ENCODE measurements at places on chromosomes 6 and 20.

DNA sequence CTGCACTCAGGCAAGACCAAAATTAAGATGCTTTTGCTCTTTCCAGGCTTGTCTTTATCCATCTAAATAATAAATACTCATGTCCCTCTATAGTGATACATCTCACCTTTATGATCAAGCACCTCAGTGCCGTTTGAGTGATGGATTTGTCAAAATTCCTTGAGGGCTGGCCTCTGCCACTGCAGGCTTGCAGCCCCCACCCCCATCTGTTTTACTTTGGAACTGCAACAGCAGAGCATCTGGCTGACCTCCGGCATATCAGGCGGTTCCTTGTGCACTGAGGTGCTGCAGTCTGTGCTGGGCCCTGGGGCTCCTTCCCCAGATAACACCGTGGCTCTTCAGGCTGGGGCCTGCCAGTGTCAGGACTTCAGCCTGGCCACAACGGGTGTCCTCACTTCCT lies 386.9 kb downstream of the CDH26 start:
- DNase-seq: no peak

DNA sequence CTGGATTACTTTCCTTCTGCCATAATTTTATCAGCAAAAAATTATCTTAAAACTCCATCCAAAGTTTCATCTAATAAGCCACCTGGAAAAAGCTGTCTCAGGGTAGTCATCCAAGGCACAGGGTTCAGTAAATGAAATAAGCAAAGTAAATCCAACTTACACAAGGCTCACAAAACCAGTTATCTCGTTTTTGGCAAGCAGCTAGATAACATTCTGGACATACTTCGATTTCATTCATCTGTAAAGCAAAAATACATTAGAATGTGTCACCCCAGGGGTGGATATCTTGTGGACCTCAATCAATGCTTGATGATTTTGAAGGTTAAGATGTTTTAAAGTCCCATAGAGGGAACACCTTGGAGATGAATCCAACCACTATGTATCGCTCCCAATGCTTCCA lies 73.1 kb downstream of the ZMYND8 start:
- no peak for DNase-seq

DNA sequence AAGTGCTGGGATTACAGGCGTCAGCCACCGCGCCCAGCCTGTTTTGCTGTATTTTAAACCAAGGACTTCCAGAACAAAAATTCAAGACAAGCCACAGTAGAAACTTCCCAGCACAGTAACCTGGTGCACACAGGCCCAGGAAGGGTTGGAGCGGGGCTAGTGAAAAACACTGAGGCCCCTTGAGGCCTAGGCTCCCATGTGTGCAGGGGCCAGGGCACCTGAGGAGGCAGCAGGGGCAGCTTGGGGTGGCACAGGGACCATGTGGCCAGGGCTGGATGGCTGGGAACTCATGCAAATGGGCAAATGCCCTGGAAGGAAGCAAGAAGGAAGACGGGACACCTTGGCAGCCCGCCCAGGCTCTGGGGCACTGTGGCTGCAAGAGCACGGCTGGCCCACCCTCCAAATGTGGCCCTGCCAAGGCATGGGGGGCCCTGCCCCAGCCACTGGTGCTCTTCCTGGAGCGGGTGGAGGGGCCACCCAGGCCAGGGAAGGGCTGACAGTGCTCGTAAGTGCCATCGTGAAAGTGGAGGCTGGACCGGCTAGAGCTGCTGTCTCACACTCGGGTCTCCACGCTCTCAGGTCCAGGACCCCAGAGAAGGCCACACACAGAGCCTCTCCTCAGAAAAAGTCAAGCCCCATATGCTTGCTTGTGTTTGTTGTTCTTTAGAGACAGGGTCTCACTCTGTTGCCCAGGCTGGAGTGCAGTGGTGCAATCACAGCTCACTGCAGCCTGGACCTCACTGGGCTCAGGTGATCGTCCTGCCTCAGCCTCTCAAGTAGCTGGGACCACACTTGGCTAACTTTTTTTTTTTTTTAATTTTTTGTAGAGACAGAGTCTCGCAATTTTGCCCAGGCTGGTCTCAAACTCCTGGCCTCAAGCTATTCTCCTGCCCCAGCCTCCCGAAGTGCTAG lies 10.3 kb downstream of the SLC2A4RG start:
- no peak for DNase-seq

- no peak for DNase-seq
These were observed 44.7 kb upstream of the ESR1 start for GRCh38 chr6:151762817-151763216.

DNA sequence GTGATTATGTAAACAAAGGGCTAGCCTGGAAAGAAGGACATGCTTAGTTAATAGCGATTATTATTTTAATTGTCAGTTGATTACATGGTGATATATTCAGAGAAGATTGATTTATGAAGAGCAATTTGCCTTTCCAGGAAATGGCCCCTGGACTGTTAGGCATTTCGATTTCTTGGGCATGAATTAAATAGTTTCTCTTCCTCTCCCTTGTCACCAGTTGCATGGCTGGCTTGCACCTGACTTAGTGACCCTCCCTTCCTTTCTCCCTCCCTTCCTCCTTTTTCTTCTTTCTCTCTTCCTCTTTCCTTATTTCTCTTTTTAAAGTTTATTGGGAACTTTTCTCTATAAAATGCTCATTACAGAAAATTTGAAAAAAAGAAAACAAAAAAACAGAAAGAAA lies 235.4 kb downstream of the CDC5L start:
- DNase-seq: no peak

DNA sequence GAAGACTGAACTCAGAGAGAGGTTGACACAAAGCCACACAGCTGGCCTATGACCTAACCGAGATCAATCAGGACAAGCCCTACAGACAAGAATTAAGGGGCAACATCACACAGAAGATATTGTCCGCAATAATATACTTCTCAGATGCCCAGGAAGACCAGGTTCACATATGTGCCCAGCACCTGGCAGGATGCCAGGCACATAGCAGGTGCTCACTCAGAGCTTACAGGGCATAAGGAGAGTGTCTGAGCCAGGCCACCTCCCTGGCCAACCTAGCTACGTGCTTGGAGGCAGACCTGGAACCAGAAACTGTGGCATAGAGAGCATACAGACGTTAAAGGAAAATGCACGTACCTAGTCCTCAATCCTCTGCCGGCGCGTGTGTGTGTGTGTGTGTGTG lies 87.0 kb upstream of the LRFN2 start:
- DNase-seq: no peak

DNA sequence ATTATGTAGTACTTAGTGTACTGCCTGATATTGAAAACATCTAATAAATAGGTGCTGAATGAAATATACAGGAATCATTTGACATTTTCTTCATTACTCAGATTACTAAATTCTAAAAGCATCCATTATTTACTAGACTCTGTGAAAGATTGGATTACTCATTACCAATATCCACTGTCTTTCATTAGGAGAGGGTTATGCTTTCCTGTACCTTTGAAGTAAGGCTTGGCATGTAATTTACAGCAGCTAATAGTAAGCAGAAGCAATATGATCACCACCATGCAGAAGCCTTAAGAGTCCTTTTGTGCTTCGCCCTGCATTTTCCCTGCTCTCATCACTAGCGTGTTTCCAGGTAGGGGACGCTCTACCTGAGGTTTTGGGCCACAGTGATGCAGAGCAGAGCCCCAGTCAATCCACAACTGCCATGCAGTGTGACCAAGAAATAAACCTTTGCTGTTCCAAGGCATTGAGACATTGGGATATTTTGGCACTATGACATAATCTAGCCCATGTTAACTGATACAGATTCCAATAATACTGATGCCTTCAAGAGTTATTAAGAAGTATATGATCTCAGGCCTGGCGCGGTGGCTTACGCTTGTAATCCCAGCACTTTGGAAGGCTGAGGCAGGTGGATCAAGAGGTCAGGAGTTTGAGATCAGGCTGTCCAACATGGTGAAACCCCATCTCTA lies 502.8 kb upstream of the MARCKS start:
- no peak for DNase-seq

DNA sequence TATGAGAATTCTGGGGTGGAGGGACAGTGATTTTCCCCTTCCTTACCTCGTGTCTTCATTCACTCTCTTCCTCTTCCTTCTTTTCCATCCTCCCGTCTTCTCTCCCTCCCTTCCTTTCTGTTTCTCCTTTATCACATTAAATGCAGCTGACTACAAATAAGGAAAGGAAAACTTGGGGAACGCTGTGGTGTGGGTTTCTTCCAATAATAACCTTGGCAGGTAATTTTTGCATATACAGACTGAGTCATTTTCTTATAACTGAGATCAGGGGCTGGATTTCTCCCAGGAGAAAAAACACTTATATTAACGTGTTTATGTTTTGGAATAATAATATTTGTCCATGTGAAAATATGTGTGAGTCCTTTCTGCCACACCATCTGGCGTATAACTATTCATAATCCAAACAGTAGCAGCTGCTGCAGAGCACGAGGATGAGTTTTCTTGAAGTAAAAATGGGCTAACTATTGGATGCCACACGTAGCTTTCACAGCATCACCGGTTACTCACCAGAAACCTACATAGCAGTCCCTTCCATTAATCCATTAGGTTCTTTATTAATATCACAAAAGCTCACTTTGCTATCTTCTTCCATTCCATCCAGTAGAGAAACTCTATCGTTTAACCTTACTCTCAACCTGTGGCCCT lies 139.2 kb upstream of the SASH1 start:
- DNase-seq: no peak

GRCh38 chr20:50286609-50287008 lies 96.0 kb downstream of the CEBPB start:
- peak; percentile 80 for DNase-seq
